Cerebellar nuclear complex (tissue), 1 donor: ENCODE measurements at places on chromosomes 7 and 10.

GRCh38 chr10:47379445-47379785 lies 4.7 kb downstream of the ZNF488 start:
- DNase-seq, result no peak

DNA sequence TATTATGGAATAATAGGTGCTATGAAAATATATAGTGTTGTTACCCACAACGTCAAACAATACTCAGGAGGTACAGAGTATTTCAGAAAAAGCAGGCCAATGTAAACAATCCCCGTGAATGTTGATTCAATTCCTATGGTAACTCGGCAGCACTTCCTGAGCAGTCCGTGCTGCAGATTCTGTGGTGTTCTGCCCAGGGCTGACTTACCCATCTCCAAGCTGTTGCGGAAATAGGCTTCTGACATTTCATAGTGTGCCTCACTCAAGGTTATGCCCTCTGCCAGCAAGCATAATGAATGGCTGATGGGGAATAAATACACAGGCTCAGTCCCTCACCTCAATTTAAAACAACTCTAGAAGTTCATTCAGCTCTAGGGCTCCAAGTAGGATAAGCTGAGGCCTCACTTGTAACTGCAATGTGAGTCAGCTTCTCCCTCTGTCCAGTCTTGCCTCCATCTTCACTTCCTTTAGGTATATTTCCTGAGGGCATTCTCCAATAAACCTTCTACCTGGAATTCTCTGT lies 177.6 kb downstream of the GNAI1 start:
- no peak for DNase-seq

GRCh38 chr7:1898628-1899185 lies 228.6 kb downstream of the ELFN1 start:
- DNase-seq, result no peak

DNA sequence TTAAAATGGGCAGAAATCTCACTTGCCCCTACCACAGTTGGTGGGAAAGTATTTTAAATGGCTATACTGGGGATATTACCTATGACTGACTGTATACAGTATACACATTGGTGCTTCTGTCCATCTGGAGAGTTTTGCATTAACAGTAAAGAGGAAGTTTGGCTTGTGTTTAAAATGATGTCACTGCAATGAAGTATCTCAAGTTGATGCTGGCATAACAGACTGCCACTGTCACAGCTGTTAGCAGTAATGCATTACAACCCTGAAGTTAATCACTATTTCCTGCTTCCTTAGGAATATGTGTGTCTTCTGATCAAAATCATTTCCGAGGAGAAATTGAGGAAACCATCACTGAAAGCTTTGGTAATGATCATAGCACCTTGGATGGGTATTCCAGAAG lies 1.9 kb downstream of the DKK1 start:
- no peak for DNase-seq

DNA sequence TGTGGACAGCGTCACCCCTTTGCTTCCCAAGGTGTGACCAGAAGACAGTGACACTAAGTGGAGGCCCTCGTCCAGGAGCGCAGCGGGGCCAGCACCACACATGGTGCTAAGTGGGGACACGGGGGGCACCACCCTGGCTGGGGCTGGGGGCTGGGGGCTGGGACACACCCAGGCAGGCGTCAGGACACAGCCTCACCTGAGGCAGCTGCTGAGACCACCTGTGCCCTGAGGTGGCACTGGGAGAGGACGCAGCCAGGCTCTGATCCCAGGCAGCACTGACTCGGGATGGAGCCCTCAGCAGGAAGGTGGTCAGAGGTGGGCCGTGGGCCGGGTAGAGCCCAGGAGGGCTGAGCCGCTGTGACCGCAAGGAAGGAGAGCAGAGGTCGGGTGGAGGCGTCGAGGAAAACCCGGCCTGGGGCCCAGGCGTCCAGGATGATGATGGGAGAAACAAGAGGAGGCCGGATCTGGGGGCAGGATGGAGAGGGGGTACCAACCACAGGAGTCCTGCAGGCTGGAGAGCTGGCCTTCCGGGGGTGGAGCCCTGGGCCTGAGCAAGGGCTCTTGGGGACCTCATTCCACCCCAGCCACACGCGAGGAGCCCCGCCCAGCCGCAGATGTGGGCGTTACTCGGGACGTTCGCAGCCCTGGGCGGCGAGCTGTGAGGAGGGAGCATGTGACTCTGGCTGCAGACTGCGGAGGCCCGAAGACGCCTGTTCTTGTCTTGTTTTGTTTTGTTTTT lies 22.5 kb downstream of the LRRC27 start:
- DNase-seq, result no peak

- DNase-seq, result no peak
These were observed 12.7 kb downstream of the SHH start for GRCh38 chr7:155799514-155799913.

DNA sequence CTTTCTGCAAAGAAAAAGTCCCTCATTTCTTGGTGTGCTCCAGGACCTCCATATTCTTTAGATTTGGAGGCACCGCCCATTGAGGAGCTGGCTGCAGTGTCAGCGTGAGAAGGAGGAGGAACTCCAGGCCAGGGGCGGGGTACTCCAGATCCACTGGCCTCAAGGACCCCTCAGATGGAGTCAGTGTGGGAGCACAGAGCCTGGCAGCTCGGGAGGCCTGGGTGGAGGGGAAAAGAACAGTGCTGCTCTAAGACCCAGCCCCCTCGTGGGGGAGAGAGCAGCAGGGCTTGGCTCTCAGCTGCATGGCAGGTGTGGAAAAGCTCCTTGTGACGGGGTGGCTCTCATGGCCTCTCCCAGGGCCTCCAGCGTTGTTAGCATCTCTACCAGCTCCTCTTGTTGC lies 70.5 kb downstream of the ITGB1 start:
- no peak for DNase-seq

- DNase-seq, result no peak
These were observed 6.5 kb downstream of the DUSP5 start for GRCh38 chr10:110504111-110504735.

DNA sequence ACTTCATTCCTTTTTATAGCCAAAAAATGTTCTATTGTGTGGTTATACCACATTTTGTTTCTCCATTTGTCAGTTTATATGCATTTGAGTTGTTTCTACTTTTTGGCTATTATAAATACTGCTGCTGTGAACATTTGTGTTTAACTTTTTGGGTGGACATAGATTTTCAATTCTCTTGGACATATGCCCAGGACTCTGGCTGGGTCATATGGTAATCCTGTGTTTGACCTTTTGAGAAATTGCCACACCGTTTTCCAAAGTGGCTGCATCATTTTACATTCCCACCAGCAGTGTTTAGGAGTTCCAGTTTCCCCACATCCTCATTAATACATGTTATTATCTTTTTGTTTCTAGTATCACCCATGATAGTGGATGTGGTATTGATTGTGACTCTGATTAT lies 39.4 kb downstream of the CSGALNACT2 start:
- DNase-seq, result no peak

DNA sequence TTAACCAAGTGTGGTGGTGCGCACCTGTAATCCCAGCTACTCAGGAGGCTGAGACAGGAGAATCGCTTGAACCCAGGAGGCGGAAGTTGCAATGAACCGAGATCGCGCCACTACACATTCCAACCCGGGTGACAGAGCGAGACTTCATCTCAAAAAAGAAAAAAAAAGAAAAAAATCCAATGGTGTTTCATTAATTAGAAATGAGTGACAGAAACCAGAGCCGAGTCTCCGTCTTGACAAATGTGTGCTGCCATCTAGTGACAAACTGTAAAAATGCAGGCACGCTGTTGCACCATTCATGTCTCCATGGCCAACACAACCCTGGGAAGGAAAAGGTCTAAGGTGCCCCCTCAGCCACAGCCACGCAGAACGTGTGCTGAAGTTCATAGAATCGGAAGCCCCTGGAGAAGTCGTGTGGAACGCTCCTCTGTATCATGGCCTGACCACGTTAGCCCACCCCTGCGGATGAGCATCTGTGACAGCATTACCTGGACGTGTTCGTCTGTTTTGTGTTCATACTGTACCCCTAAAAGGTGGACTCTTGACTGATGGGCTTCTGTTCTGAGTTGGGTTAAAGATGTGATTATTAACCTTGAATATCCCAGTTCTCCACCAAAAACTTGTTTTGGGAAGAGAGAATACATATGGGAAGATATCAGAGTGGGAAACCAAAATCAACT lies 94.9 kb downstream of the LYZL2 start:
- DNase-seq, result no peak

DNA sequence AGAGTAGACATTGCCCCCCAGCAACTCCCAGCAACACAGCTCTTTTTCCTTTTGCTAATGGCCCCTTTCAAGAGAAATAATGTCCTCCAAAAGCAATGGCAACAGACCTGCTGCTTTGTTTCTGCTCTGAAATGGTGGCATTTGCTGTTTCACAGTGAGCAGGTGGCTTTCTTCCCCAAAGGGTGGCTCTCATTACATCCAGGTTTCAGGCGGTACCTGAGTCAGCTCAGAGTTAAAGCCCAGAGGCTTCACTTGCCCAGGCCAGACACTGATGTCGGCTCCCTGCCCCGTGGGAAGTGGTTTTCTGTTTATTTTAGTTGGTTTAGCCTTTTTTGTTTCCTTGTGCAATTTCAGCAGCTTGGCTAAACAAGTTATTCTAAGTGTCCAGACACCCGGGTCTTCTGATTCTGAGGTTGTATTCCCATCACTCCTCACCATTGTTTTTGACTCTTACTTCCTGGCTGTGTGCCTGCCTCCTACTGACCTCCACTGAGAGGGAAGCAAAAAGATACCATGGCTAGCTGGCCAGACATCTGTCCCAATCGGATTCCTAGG lies 7.8 kb upstream of the ATOH7 start:
- DNase-seq, result no peak

- no peak for DNase-seq
These were observed 51.8 kb downstream of the ANLN start for GRCh38 chr7:36441344-36442022.

- no peak for DNase-seq
These were observed 2.7 kb upstream of the C7orf25 start for GRCh38 chr7:42914421-42915045.

GRCh38 chr7:90244565-90244908 lies 437 bp upstream of the CFAP69 start:
- no peak for DNase-seq

DNA sequence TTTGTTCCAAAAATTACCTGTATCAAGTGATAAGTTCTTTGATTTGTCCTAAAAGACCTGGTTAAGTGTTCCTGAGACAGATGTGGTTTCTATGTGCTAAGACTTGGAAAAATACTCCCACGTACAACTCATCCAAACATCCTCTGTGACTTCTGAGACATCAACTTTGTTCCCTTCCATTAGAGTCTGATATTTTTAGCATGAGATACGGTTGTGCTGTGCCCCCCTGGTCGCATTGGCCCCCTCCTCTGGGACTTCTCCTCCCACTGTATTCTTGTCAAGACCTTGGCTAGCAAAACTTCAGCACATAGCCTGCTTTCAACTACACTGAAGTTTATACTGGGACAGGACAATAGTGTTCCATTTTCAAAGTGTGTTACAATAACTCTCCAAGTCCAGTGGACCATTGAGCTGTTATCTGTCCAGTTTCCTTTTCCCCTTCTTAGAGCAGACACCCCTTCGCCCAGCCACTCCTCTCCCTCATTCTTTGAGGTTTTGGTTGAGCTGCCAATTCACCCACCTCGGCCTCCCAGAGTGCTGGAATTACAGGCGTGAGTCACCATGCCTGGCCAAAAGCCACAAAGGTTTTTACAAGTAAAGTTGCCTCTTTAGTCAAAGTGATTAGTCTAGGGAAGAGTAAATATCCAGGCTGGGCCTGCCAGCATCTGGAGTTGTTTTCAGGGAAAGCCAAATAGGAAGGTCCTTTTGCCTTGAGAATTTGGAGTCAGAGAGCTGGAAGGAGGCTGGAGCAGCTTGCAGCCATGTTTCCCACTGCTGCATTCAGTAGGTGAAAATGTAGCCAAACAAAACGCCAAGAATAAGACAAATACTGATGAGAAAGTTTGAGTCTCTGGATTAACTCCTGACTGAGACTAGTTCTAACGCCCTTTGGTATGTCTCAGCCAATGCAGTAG lies 17.8 kb upstream of the PDLIM1 start:
- DNase-seq, result no peak

DNA sequence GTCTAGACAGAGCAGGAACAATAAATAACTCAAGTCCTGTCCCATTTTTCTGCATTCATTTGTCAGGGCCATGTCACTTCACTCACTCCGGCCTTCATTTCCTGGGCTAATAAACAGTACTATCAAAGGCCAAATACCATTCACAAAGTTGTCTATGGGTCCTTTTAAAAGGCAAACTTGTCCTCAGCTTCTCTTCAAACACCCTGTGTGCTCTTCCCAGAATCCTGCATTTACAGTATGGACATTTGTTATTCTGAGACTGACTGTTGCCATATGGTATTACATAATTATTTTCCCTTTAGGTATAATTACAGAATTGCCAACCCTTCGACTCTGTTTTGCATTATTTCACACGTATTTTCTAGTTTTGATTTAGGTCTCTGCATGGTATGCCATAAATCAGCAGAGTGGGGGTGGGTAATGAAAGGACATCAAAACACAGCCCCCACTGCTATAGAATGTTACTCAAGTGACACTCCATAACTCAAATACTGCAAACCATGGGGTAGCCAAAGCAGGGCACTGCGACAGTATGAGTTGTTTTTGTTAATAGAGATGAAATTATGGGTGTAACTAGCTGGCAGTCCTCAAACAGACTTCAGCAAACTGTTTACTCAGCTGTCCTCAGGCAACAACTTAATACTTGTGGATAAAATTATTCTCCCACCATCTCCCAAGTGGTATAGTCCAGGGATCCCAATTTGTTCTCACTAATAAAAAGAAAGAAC lies 183.7 kb downstream of the TRIL start:
- no peak for DNase-seq

- no peak for DNase-seq
These were observed 557.5 kb upstream of the PCDH15 start for GRCh38 chr10:55358539-55358938.

- DNase-seq, result no peak
These were observed 12.3 kb upstream of the ADRB1 start for GRCh38 chr10:114031073-114031972.

- DNase-seq, result peak; percentile 33
These were observed 82.0 kb downstream of the VWC2 start for GRCh38 chr7:49855281-49855980.

DNA sequence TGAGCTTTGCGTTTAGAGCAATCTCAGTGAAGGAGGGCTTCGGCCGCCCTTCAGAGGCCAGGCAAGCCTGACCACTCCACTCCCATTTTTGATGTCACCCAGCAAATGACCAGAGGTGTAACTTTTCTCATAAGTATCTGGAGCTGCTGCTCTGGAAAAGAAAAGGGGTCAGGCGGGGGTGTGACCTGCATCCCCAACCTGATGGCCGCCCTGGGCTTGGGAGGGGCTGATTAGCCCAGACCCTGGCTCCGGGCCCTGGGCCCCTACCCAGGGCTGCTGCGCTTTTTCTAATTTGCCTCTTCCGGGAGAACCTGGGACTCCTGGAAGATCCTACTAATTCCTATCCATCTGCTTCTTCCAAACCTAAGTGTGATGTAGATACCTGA lies 9.6 kb upstream of the EBF3 start:
- DNase-seq, result no peak

- DNase-seq, result no peak
These were observed 282.1 kb downstream of the CCDC3 start for GRCh38 chr10:12719365-12719764.

GRCh38 chr10:73655257-73655989 lies 406 bp downstream of the SYNPO2L start:
- no peak for DNase-seq
